IPS-NIHi11 (cell line): ENCODE measurements at places on chromosomes 6 and 20.
A peak's percentile ranks its signal among the peaks of the same experiment; 100 is the strongest.

- DNase-seq, result no peak
Measured at GRCh38 chr20:62244644-62245108, 6.4 kb downstream of the OSBPL2 start.

GRCh38 chr6:139027620-139028182, 844 bp upstream of the ABRACL start:
- peak; percentile 16 for DNase-seq

GRCh38 chr6:37501632-37502491, 2.2 kb upstream of the CCDC167 start:
- DNase-seq, result no peak

DNA sequence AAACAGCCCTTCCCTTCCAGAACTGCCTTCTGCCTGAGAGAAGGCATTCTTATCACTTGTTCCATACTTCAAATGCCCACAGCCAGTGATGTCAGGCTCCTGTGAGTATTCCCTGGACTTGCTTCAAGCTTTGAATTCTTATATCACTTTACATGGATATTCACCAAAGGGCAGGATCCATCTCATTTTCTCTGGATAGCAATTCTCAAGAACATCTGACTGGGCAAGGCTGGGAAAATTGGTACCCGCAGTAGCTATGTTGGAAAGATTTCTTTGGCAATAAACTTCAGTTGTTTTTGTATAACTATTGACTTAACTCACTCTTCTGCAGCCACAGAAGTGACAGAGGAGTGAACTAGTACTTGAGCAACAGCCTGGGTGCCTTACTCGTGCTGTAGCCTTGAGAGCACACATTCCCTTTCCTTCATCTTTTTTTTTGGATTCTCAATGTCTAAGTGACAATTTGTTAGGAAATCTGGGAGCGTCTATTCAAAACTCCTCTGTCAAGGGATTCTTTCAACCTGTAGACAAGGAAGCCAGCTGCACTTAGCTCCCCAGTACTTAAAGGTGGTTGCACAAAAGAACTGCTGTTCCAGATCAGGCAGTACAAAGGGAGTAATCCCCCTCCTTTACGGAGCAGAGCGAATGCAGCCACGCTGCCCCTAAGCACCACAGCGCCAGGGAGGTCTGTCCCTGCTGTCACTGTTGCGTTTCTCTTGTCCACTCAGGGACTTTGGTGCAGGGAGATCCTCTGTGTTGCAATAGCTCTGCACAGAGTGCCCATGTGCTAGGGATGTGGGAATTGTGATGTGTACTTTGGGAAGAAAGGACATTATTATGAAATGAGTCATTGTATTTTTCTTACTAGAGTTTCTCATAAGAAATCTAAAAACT, 69.6 kb downstream of the JAG1 start:
- no peak for DNase-seq

DNA sequence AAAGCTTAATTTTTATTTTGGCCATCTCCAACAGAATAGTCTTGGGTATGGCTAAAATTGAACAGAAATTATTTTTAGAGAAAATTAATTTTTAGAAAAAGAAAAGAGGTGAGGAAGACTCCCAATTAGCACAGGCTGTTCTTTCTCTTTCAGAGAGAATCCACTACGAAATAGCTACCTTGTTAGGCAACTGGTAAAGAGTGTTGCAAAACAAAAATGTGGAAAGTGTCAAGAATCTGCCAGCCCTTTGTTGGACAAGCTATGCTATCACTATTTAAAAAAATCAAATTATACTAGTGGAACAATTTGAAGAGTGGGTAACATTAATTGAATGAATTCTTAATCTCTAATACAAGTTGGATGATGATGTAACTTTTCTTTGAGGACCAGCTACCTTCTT, 19.2 kb upstream of the ZSCAN9 start:
- no peak for DNase-seq

GRCh38 chr6:4861564-4861963, 85.4 kb downstream of the CDYL start:
- no peak for DNase-seq

DNA sequence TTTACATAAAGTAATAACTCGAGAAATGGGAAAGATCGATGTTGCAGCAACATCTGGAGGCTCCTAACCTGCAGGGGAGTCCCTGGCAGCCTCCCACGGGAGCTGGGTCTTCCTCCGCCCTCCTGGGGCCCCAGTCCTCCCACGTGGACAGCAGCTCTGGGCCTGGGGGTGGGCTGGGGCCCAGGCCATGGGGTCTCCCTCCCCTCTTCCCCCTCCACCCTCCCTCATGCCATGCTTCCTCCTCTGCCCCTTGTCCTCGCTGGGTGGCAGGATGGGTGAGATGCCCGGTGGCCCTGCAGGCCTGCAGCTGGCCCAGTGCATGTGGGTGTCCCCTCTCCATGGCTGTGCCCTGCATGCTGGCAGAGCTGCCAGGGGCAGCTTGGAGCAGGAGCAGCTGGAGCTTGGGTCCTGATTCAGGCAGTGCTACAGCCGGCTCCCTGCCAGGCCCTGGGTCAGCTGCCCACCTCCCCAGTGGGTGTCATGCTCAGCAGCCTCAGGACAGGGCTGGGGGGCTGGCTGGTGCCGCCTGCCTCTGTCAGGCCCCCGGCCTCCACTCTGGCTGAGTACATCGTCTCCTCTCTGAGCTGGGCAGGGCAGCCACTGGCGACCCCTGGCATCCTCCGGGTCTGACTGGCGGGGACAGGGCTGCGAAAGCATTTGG, 48.9 kb upstream of the BHLHE23 start:
- DNase-seq, result no peak

GRCh38 chr6:116444092-116444491, 17.1 kb upstream of the CALHM6 start:
- peak; percentile 27 for DNase-seq

- DNase-seq, result no peak
Measured at GRCh38 chr20:22807646-22808244, 223.4 kb upstream of the FOXA2 start.

- DNase-seq, result no peak
Measured at GRCh38 chr6:16240589-16241320, 2.4 kb downstream of the GMPR start.

- no peak for DNase-seq
Measured at GRCh38 chr6:4402477-4402976, 267.2 kb upstream of the ECI2 start.

GRCh38 chr20:3103369-3104032, 19.0 kb upstream of the AVP start:
- DNase-seq, result no peak

- no peak for DNase-seq
Measured at GRCh38 chr20:58312836-58313235, 3.3 kb downstream of the RAB22A start.
